ENCODE measurements at places on chromosomes 12 and 14.

DNA sequence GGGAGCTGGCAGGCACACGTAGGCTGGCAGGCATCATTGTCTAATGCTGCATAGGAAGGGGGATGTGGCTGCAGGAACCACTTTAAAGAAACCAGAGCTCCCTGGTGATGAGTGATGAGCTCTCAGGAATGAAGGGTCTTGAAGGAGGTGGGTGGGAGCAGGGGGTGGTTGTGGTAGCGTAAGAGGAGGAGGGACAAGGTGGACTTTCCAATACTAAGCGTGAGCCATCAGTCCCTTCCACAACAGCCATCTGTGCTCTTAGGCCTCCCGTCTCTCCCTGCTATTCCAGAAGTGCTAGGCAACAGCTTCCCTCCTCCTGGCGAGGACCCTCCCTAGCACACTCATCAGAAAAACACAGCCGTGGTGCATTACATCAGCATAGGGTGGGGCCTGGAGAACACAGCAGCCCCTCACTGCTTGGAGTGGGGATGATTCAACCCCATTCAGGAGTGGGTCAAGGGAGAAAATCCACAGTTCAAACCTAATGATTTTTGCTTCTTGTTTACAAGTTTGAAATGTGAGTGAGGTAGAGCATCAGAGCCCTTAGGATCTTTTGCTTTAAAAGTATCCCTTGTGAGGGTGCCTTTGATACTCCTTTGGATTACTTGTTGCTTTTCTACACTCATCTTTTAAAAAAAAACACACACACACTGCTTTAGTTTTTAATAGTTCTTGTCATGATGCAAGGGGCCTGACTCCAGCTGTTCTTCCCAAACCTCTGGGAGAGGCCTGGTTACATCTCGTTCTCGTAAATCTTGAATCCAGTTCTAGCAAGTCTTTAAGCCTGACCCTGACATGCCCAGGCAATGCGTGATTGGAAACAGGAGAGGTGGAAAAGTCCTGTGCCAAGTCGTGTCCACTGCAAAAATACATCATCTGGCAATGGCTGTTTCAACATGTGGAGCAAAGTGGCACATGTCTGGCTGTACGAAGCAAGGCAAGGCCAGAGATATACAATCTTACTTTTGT lies 356.4 kb upstream of the DDHD1 start:
- DNase-seq, result no peak

- no peak for DNase-seq
Measured at GRCh38 chr14:50631408-50631821, 36.7 kb downstream of the SAV1 start.

DNA sequence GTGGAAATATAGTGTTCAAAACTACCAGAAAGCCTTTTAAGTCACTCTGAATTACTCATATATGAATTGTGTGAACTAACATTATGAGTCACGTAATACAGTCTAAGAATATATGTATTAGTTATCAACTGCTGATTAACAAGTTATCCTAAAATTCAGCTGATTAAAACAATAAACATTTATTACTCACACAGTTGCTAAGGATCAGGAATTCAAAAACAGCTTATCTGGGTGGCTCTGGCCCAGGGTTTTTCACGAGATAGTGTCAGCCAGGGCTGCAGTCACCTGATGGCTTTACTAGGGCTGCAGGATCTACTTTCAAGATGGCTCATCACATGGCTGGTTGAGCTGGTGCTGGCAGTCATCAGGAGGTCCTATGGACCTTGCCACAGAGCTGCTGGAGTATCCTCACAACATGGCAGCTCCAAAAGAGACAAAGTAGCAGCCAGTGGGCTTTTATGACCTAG lies 36.5 kb downstream of the CORO1C start:
- no peak for DNase-seq

DNA sequence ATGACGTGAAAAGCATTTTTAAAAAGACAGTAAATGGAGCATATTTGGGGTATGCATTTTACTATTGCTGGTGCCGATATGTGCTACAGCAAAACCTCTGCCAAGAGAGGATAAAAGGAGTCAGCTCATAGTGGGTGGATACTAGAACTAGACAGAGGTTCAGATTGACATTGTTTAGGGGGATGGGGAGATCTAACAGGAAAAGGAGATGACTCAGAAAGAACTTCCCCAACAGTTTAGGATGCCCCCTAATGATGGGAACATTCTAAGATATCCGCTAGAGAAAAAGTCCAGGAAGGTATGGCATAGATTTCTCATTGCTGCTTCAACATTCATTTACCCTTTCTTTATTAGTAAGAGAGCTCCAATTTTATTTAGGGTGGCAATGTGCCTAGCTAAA lies 110.5 kb upstream of the CLEC14A start:
- DNase-seq, result no peak

- no peak for DNase-seq
Measured at GRCh38 chr12:1488908-1489381, 105.4 kb downstream of the FBXL14 start.

DNA sequence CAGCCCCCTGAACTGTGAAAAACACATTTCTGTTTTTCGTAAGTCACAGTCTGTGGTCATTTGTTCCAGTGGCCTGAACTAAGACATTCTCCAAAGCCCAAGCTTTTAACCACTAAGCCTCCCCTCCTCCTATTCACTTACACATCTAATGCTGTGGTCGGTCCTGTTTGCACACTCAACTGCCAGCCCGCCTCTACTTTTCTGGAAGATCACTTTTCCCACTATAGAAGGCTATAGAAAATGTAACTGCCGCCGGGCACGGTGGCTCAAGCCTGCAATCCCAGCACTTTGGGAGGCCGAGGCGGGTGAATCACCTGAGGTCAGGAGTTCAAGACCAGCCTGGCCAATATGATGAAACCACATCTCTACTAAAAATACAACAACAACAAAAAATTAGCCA lies 524.7 kb upstream of the TMEM132C start:
- no peak for DNase-seq

DNA sequence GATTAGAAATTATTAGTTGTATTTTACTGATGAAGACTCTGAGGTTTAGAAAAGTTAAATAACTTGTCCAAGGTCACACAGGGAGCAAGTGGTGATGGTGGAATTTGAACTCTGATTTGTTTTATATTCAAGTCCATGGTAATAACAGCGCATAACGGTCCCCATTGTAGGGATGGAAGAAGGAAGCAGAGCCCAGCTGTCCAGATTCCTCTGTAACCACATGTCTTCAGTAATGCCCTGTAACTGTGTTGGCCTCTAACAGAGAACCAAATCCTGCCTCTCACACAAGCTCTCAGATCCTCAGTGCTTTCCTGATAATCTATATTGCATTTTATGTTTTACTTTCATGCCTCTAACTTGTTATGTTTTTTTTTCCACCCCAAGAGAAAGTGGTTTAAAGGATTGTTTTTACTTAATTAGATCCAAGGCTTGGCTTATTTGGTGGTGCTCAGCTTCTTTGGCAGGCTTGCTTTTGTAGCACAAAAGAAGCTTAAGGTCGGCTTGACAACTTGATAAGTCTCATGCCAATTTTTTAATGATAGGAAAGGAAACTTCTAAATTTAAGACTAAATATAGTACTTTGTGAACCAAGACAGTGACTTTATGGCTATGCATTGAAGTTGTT lies 105.1 kb upstream of the SEL1L start:
- no peak for DNase-seq

DNA sequence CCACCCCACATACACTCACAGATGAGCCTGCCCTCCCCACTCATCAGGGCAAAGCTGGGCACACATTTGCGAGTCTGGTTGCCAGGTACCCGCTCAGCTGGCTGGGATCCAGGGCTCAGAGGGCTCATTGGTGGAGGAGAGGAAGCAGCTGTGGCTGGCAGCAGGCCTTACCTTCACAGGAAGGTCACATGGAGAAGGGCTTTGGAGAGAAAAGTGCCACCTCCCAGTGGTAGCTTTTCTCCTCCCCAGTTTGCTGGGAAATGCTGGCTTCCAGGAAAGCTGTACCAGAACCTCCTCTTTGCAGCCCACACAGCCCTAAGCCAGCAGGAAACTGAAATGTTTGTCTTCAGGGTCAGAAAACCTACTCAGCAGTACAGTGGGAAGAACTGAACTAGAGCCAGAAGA lies 55.6 kb downstream of the LGMN start:
- DNase-seq, result no peak

GRCh38 chr14:102591372-102591943 lies 991 bp upstream of the RCOR1 start:
- DNase-seq, result peak; percentile 47

DNA sequence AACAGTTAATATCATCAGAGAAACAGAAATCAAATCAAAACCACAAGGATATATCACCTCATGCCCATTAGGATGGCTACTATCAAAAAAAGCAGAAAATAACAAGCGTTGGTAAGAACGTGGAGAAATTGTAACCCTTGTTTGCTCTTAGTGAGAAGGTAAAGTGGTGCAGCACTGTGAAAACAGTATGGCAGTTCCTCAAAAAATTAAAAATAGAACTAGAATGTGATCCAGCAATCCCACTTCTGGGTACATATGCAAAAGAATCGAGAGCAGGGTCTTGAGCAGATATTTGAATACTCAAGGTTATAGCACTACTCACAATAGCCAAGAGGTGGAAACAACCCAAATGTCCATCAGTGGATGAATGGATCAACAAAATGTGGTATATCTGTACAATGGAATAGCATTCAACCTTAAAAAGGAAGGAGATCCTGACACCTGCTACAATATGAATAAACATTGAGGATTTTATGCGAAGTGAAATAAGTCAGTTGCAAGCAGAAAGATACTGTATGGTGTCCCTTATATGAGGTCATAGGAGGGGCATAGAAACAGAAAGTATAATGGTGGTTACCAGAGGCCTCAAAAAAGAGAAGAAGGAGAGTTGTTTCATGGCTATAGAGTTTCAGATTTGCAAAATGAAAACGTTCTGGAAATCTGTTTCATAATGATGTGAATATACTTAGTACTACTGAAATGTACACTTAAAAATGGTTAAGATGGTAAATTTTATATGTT lies 131.0 kb upstream of the EEA1 start:
- DNase-seq, result peak; percentile 64

GRCh38 chr14:81889529-81889928 lies 355.9 kb upstream of the SEL1L start:
- no peak for DNase-seq

GRCh38 chr14:45204241-45204640 lies 48.8 kb downstream of the MIS18BP1 start:
- no peak for DNase-seq

DNA sequence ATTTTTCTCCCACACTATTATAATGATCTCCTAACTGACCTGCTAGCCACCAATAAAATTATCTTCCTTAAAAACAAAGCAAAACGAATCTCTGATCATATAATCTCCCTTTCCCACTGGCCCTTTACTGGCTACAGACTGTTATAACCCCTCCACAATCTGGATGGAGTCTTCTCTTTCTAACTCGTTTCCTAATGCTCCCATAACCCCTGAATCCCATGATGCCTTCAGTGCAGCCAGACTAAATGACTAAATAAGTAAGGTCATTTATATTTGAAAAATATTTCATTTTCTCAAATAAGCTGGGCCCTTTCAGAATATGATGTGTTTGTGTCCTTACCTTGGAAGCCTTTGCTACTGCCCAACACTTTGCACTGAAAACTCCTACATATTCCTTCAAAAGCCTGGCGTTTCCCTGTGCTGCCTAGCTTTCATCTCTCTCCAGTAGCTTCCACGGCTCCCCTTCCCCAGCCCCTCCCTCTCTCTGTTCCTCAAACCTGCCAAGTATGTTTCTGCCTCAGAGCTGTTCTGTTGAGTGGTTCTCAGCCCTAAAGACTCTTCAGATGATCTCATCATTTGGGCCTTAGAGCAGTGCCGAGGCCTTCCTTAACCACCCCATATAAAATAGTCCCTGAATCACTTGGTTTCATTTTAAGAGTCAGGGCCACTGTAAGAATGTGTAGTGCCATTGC lies 91.7 kb downstream of the MYRFL start:
- DNase-seq, result no peak

GRCh38 chr14:70988452-70988851 lies 81.2 kb downstream of the PCNX1 start:
- no peak for DNase-seq

GRCh38 chr14:75832621-75833297 lies 149.0 kb downstream of the TGFB3 start:
- no peak for DNase-seq
